Activated T-helper 2 cell treated with anti-CD3 and anti-CD28 coated beads, Interferon-gamma antibody, Interleukin-2, Interleukin-4, amounts not matched to agents 10 μg/mL and 5 μg/mL and 100 μg/mL, durations not matched to agents 14 hours and 24 hours and 36 hours (primary cell): ENCODE measurements at places on chromosomes 12 and 14. TPM values are rescaled to one million over a fixed set of nuclear protein-coding genes. Genes with fewer than 3 reads are reported as not detected.

SYT1 gene
- not detected in 2 replicates for total RNA-seq

- DNase-seq, result no peak
- peaks cover 44% of the 10 kb centered on the region for H3K4me1 ChIP-seq
- no peaks in the 10 kb centered on the region for H3K27me3 ChIP-seq
- peak overlapping the region; percentile 98 for H3K4me3 ChIP-seq
- peak overlapping the region; percentile 88 for H3K27ac ChIP-seq
- H3K36me3 ChIP-seq, result peaks cover 72% of the 10 kb centered on the region
These were observed 2.4 kb downstream of the BTG1 start for GRCh38 chr12:92143258-92143657.

DNA sequence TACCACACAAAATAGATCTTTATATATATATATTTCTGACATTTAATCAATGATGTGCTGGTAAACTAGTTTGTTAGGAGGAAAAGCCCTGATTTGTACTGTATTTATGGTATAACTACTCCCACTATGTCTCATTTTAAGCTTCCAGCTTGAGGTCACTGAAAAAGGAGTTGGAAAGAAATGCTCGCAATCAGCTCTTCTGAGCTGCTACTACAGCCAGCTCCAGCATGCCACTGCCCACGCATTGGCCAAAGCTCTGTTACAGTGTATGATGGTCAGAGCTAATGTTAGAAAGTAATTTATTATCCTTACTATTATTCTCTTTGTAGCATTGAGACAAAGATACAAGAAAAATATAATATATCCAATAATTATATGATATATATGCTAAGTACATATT is 55.0 kb upstream of the PCED1B start:
- H3K27ac ChIP-seq, result no peak overlapping the region
- H3K4me3 ChIP-seq, result no peak overlapping the region
- no peak for DNase-seq
- H3K27me3 ChIP-seq, result peaks cover 11% of the 10 kb centered on the region
- H3K4me1 ChIP-seq, result peaks cover 6% of the 10 kb centered on the region

GRCh38 chr12:3821441-3821840 is 51.8 kb downstream of the PARP11 start:
- H3K36me3 ChIP-seq, result peaks cover 29% of the 10 kb centered on the region
- H3K4me1 ChIP-seq, result no peaks in the 10 kb centered on the region
- no peak overlapping the region for H3K27ac ChIP-seq
- no peak overlapping the region for H3K4me3 ChIP-seq
- no peaks in the 10 kb centered on the region for H3K27me3 ChIP-seq

OTUB2 gene
- total RNA-seq, result 2.1 and 2.3 TPM in 2 replicates

AICDA gene
- total RNA-seq, result not detected in 2 replicates

DNA sequence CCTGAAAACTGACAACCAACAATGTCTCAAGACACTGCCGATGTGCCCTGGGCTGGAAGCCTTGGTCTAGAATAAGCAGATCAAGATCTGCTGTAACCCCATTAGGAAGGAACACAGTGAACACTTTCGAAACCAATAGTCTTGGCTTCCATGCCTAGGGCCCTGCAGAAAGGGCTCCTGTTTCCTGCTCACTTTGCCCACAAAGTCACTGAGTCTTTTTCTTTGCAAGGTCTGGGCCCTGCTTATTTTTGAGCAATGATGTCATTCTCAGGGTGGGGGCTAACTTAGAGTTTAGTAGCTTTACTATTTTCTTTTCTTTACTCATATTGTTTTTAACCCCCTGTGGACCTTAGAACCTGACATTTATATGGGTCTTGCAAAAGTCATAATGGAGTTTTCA is 704.2 kb upstream of the TMEM132C start:
- peaks cover 19% of the 10 kb centered on the region for H3K36me3 ChIP-seq
- peaks cover 42% of the 10 kb centered on the region for H3K4me1 ChIP-seq
- no peaks in the 10 kb centered on the region for H3K27me3 ChIP-seq
- no peak overlapping the region for H3K27ac ChIP-seq
- no peak overlapping the region for H3K4me3 ChIP-seq

NYNRIN gene
- total RNA-seq, result 0.02 and 0.34 TPM in 2 replicates

- peaks cover 19% of the 10 kb centered on the region for H3K4me1 ChIP-seq
- no peaks in the 10 kb centered on the region for H3K36me3 ChIP-seq
- DNase-seq, result no peak
- H3K27ac ChIP-seq, result no peak overlapping the region
These were observed 65.6 kb upstream of the USP15 start for GRCh38 chr12:62194616-62195015.

DNA sequence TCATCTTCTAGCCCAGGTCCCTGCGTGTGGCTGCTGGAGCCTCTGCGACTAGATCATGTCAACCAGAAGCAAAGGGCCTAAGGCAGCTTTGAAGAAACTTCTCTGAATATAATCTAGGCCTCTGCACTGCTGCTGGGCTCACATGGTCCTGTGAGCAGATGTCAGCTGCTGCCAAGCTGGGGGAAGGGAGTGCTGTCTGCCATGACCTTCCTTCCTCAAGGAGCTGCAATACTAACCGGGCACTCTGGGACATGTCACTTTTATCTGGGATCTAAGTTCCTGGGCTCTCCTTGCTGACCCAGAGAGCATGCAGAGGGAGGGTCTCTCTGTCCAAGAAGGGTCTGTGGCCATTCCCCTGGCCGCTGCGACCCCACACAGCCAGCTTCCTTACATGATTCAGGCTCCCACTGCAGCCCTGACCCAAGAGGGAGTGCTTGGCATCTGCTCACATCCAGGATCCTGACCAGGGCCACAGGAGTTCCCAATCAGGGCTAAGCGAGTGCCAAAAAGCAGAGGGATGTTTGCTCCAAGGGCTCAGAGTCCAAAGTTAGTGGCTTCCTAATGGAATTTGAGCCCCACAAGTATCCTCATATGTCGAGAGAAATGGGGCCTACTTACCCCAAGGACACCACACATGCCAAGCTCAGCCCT is 74.0 kb downstream of the PLEKHG3 start:
- H3K4me1 ChIP-seq, result no peaks in the 10 kb centered on the region
- no peak for DNase-seq
- peaks cover 7% of the 10 kb centered on the region for H3K27me3 ChIP-seq
- H3K36me3 ChIP-seq, result no peaks in the 10 kb centered on the region

SOX5 gene
- 0.34 and 0.53 TPM in 2 replicates for total RNA-seq

GRCh38 chr14:95125915-95126314 is 31.4 kb downstream of the DICER1 start:
- peaks cover 61% of the 10 kb centered on the region for H3K36me3 ChIP-seq
- no peak overlapping the region for H3K4me3 ChIP-seq
- DNase-seq, result no peak
- H3K4me1 ChIP-seq, result peaks cover 9% of the 10 kb centered on the region
- H3K27me3 ChIP-seq, result no peaks in the 10 kb centered on the region

GRCh38 chr14:100155756-100156616 is 3.5 kb downstream of the DEGS2 start:
- peaks cover 4% of the 10 kb centered on the region for H3K36me3 ChIP-seq
- peaks cover 29% of the 10 kb centered on the region for H3K27me3 ChIP-seq
- H3K27ac ChIP-seq, result no peak overlapping the region
- H3K4me3 ChIP-seq, result no peak overlapping the region

GRCh38 chr12:98259693-98260092 is 255.7 kb upstream of the TMPO start:
- H3K27ac ChIP-seq, result no peak overlapping the region
- H3K4me3 ChIP-seq, result no peak overlapping the region
- no peaks in the 10 kb centered on the region for H3K36me3 ChIP-seq

AQP5 gene
- not detected in 2 replicates for total RNA-seq

OR4E2 gene
- not detected in 2 replicates for total RNA-seq

ASCL1 gene
- total RNA-seq, result not detected in 2 replicates

USP44 gene
- total RNA-seq, result 4.3 and 5.7 TPM in 2 replicates

DNA sequence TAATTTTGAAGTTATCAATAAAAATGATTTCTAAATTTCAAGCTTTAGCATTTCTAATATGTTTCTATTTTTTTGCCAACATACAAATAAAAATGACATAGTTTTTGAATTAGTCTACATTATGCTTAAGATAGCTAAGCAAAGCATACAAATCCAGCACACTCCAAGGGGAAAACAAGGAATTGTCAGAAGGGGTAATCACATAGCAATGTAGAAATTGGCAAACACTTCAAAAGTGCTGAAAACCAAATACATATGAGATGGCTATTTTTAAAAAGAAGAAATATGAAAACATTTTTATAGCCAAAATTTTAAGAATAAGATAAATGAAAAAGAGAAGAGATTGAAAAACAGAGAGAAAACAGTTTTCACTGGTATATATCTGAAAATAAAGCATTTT is 308.0 kb downstream of the SLC6A15 start:
- H3K36me3 ChIP-seq, result no peaks in the 10 kb centered on the region
- no peaks in the 10 kb centered on the region for H3K27me3 ChIP-seq
- no peak overlapping the region for H3K27ac ChIP-seq
- no peaks in the 10 kb centered on the region for H3K4me1 ChIP-seq
- DNase-seq, result no peak

DNA sequence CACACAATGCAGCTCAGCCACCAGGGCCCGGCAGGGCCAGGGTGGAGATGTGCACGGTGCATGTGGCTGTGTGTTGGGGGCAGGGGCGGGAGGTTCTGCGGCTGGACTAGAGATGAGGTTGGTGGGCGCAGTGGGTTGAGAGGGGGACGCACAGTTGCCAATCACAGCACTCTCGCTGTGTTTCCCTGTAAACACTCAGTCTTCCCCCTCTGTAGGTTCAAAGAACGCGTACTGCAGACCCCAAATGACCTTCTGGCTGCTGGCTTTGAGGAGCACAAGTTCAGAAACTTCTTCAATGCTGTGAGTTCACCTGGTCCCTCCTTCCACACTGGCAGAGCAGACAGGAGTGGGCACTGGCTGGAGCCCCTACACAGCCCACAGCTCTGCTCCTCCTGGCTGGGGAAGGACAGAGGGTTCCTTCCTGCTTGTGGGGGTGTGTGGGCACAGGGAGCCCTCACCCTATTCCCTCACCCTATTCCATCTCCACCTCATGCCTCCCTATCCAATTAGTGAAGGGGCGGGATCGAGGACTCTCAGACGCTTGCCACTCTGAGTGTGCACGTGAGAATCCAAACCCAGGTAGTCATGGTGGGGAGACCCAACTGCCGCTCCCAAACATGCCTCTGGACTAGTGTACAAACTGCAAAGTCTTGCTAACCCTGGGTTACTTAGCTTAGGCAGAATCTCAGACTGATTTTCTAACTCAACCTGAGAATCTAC is 17.8 kb downstream of the OTUB2 start:
- H3K36me3 ChIP-seq, result peaks cover 23% of the 10 kb centered on the region
- H3K4me3 ChIP-seq, result no peak overlapping the region
- no peaks in the 10 kb centered on the region for H3K27me3 ChIP-seq
- H3K27ac ChIP-seq, result no peak overlapping the region

TC2N gene
- 16.1 and 19.9 TPM in 2 replicates for total RNA-seq

ACRBP gene
- total RNA-seq, result 1.2 and 1.5 TPM in 2 replicates

AVPR1A gene
- total RNA-seq, result not detected in 2 replicates

MGP gene
- not detected in 2 replicates for total RNA-seq

DNA sequence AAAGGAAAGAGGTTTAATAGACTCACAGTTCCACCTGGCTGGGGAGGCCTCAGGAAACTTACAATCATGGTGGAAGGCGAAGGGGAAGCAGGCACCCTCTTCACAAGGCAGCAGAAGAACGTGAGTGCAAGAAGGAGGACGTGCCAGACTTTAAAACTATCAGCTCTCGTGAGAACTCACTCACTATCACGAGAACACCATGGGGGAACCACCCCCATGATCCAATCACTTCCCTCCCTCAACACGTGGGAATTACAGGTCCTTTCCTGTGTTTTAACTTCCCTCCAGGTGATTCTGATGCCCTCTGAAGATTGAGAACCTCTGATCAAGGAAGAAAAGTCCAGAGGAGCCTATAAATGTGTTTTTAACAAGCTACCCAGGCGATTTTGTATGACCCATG is 358.7 kb downstream of the MED13L start:
- H3K4me3 ChIP-seq, result no peak overlapping the region
- no peak for DNase-seq
- H3K4me1 ChIP-seq, result no peaks in the 10 kb centered on the region
- H3K27ac ChIP-seq, result no peak overlapping the region
- H3K36me3 ChIP-seq, result no peaks in the 10 kb centered on the region

ZDHHC22 gene
- not detected in 2 replicates for total RNA-seq

DNA sequence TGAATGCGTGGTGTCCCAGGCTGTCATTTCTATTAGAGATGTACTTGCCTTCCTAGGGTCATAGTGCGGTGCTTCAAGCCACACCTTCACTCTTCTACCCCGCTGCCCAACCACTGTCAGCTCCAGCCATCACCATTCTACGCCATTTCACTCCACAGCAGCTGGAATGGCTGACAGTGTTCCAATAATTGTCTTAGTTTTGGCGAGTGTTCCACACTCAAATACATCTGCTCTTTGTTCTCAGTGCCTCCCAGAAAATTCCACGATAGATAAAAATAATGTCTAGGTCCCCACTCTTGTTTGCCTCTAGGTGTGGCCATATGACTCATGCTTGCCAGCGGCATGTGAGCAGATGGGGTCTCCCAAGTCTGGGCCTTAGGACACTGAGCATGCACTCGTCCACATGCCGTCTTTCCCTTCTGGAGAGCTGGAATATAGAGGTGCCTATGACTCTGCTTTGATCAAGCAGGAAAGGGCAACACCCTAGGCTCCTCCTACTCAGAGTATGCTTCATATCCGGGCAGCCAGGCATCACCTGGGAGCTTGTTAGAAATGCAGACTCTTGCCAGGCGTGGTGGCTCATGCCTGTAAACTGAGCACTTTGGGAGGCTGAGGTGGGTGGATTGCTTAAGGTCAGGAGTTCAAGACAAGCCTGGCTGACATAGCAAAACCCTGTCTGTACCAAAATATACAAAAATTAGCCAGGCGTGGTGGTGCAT is 163.0 kb downstream of the BRMS1L start:
- peaks cover 2% of the 10 kb centered on the region for H3K4me1 ChIP-seq
- no peaks in the 10 kb centered on the region for H3K36me3 ChIP-seq
- no peak overlapping the region for H3K4me3 ChIP-seq
- H3K27ac ChIP-seq, result no peak overlapping the region
- DNase-seq, result no peak

TOMM20L gene
- total RNA-seq, result not detected in 2 replicates

GRCh38 chr12:74906224-74906623 is 303.4 kb downstream of the KCNC2 start:
- H3K27ac ChIP-seq, result no peak overlapping the region
- no peak overlapping the region for H3K4me3 ChIP-seq
- H3K27me3 ChIP-seq, result no peaks in the 10 kb centered on the region
- no peak for DNase-seq

DNA sequence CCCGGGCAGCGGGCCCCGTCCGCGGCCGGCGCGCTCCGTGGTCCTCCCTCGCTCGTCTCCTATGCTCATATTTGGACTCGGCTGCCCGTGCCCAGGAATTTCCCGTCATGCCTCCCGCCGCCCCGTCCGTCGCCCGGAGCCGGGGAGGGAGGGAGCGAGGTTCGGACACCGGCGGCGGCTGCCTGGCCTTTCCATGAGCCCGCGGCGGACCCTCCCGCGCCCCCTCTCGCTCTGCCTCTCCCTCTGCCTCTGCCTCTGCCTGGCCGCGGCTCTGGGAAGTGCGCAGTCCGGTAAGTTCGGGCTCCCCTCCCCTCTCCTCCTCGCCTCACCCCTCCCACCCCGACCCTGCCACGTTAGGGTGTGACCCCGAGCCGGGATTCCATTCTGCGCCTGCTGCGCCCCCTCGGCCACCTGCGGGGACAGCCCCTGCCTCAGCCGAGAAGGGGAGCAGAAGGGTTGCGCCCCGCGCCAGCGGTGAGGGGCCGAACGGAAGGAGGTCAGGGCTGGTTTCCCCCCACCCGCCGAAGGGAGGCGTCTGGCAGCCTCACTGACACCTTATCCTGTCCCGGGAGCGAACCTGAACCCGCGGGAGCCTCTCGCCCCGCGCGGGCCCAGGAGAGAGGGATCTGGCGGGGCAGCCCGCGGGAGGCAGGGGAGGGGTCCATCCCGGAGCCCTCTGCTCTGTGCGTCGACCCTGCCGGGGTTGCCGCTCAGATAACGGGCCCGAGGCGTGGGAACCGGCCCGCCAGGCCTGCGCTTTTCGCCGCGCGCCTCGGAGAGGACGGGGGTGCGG is at the start of gene MSRB3:
Gene MSRB3 (plus strand): TSS at position 108 of the 793 bp plus-strand sequence. CDS start 29,897 bp downstream, outside the sequence.
- no peak for DNase-seq
- H3K4me3 ChIP-seq, result peak within 1 kb of the TSS; percentile 54
- peaks cover 4% of the 10 kb centered on the region for H3K4me1 ChIP-seq
- peaks cover 70% of the 10 kb centered on the region for H3K27me3 ChIP-seq
- no peaks in the 10 kb centered on the region for H3K36me3 ChIP-seq
